ENCODE measurements at places on chromosomes 2 and 18.

- no peak for DNase-seq
Measured at GRCh38 chr18:35862119-35862640, 110.3 kb upstream of the RMP24 start.

- no peak for DNase-seq
Measured at GRCh38 chr2:223855426-223855825, 18.0 kb upstream of the AP1S3 start.

DNA sequence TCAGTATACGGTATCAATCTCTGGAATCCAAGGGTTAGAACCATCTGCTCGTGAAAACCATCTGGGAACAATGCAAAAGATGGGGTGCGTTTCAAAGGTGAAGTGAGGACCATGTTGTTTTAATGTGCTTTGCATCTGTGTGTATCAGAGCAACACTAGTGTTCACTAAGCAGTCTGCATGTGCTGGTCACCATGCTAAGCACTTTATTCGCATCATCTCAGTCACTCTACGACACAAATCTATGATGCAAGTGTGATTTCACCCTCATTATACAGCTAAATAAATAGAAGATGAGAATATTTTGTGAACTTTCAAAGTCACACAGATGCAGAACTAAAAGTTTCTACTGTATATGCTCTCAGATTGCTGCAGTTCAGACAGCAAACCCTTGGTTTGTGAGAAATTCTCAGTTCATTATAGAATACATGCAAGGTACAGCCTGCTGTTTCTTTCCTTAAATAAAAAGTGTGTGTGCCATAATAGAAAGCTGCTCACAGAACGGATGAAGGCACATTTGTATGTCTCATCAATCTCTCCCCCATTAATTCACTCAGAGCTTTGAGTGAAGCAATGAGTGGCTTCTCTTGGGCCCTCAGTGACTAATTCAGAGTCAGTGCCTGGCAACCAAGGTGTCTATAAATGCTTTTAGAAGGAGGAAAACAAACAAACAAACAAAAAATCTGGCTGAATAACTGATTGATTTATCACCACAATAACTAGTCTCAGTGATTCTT, 652.8 kb upstream of the SOX11 start:
- DNase-seq, result no peak

- no peak for DNase-seq
Measured at GRCh38 chr2:231470246-231470900, 6.1 kb upstream of the NCL start.

GRCh38 chr2:19228715-19229114, 129.7 kb downstream of the OSR1 start:
- DNase-seq, result no peak

- DNase-seq, result no peak
Measured at GRCh38 chr18:39448942-39449341, 1883.3 kb upstream of the CELF4 start.

DNA sequence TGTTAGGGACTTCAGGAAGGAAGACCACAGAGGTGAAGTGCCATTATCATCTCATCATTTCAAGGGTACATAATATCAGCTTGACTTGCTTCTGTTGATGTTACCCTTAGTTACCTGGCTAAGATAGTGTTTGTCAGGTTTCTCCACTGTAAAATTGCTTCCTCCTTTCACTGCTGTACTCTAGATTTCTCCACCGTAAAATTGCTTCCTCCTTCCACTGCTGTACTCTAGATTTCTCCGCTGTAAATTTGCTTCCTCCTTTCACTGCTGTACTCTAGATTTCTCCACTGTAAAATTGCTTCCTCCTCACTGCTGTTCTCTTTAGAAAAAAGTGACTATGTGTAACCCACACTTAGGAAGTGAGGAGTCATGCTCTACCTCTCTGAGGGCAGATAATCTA, 1460.3 kb downstream of the SUCLG1 start:
- no peak for DNase-seq

GRCh38 chr2:240244543-240244942, 104.1 kb upstream of the OTOS start:
- DNase-seq, result no peak

DNA sequence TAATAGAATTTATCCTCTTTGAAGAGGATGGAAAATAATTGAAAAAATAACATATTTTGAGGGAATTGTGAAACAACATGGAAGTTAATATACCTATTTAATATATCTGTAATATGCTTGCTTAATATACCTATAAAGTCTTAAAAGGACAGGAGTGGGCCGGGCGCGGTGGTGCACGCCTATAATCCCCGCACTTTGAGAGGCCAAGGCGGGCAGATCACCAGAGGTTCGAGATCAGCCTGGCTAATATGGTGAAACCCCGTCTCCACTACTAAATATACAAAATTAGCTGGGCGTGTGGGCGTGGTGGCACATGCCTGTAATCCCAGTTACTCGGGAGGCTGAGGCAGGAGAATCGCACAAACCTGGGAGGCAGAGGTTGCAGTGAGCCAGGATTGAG, 254.9 kb downstream of the TMX3 start:
- DNase-seq, result no peak

GRCh38 chr2:201698588-201699226, at the start of gene MPP4:
Gene MPP4 (minus strand): TSS chr2:201698644. CDS start chr2:201693954, 4,690 bp downstream.
- DNase-seq, result no peak

- no peak for DNase-seq
Measured at GRCh38 chr18:457521-458412, 42.7 kb downstream of the COLEC12 start.

- no peak for DNase-seq
Measured at GRCh38 chr18:63145851-63146555, 173.6 kb downstream of the BCL2 start.

GRCh38 chr2:9060819-9061218, 57.3 kb upstream of the MBOAT2 start:
- DNase-seq, result no peak

DNA sequence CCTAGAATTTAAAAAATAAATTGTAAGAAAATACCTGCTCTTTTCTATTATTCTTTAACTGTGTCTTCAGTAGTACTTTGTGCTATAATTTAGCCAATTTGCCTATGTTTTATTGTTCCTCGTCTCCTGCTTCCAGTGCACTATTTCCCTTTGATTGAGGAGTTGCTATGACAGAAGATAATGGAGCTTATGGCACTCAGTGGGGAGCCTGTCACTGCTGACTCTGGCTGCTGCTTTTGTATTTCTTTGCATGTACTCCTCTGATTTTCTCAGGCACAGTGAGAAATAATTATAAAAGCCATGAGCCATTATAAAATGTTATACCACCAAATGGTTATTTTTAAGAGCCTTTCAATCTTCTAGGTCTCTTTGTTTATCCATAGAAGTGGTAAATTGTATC, 1310.8 kb upstream of the SLC39A10 start:
- no peak for DNase-seq

- no peak for DNase-seq
Measured at GRCh38 chr2:101476605-101477208, 1.8 kb upstream of the RFX8 start.

DNA sequence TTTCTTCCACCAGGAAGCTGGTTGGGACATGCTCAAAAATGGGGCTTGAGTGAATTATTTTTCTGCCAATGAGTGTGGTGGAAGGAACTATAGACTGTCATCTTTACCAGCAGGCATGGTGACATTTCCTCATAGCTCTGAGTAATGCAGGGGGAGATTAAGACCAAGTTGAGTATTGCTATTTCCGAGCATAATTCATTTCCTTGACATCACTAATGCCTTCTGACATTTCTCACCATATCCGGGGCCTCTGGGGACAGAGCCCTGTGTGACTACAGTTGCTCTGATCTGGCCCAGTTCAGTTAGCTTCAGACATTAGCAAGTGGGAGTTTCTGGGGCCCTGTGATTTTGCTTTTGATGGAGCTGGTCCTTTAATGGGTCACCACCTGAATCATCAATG, 410.4 kb downstream of the MEIS1 start:
- no peak for DNase-seq

DNA sequence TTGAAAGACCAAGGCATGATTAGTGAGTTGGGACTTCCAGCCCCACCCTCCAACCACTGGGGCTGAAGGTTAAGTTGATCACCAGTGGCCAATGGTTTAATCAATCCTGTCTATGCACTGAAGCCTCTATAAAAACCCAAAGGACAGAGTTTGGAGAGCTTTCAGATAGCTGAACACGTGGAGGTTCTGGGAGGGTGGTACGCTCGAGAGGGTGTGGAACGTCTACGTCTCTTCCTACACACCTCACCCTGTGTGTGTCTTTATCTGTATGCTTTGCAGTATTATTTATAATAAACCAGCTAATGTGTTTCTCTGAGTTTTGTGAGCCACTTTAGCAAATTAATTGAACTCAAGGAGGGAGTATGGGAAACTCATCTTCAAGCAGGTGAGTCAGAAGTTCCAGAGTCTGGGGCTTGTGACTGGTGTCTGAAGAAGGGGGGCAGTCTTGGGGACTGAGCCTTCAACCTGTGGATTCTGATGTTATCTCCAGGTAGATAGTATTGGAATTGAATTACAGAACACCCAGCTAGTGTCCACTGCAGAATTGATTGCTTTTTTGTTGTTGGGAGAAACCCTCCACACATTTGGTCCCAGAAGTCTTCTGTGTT, 20.3 kb downstream of the ACTR3 start:
- peak; percentile 28 for DNase-seq

DNA sequence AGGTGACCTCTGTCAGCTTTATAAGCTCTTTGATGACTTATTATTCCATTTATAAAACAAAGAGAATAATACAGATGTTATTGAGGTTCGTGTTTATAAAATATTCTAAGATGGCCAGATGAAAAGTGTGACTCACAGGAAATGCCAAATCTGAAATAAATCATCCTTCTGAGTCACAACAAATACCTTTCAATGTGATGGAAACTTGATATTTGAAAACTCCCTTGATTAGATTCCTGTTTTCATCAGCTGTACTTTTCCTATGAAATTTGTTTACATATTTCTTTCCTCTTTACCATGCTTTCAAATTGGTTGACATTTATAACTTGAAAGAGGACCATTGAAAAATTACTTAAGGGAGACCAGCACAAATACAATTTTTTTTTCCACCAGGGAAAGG, 30.6 kb upstream of the PPP1R1C start:
- DNase-seq, result no peak

GRCh38 chr18:29160170-29160569, 983.2 kb upstream of the CDH2 start:
- no peak for DNase-seq

GRCh38 chr2:68231061-68231372, 21.3 kb downstream of the PPP3R1 start:
- DNase-seq, result no peak

DNA sequence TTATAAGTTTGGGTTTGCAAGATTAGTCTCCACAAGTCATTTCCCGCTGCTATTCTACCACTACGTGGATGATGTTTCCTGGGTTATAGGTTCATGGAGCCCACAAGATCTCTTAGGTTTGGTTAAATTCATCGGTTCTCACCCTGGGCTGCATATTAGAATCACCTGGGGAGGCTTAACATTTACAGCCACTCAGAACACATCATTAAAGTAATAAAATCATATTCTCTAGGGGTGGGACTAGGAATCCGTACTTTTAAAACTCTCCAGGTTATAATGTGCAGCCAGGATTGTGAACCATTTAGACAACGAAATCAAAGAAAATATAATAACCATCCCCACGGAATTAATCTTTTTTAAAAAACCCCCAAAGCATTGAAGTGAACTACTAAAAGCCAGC, 167.7 kb downstream of the ACTR3 start:
- DNase-seq, result no peak

GRCh38 chr2:233288663-233289062, 19.0 kb upstream of the SAG start:
- no peak for DNase-seq

DNA sequence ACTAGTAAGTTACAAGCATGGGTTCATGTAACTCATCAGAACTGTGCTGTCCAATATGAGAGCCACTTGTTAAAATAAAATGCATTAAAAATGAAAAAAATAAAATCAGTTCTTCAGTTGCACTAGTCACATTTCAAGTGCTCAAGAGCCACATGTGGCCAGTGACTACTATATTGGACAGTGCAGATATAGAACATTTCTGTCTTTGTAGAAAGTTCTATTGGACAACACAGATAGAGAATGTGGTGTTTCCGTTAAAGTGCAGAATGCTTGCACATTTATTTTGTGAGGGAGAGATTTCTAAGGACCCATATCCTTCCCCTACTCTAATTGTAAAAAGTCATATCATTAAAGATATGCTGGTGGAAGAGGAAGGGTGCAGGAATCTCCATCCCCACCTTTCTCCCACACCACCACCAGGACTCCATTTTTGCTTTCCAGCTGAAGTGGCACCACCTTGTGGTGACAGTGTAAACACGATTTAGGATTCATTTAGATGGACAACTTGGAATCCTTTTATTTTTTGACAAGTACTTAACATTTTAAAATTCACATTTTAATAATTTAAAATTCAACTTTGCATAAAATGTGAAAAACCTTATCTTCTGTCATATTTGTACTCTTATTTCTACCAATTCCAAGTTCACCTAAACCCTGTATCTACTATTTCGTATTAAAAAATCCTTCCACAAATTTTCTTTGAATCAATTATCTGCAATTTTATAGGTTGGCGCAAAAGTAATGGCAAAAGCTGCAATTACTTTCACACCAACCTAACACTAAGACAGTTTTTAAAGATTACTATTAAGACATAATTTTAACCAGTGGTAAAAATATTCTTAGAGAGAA, 9.4 kb upstream of the CD302 start:
- no peak for DNase-seq

- DNase-seq, result no peak
Measured at GRCh38 chr18:5890331-5891183, 4.8 kb downstream of the TMEM200C start.

All from stimulated activated CD4-positive, alpha-beta T cell treated with anti-CD3 and anti-CD28 coated beads, Interleukin-15, amount 100 ng/mL, for 1 hour (primary cell).